Mammary epithelial cell (primary cell): ENCODE measurements at places on chromosomes 12 and 14. TPM values are rescaled to one million over a fixed set of nuclear protein-coding genes. Genes with fewer than 3 reads are reported as not detected.

Gene EML5
- total RNA-seq: 0.33 TPM

DNA sequence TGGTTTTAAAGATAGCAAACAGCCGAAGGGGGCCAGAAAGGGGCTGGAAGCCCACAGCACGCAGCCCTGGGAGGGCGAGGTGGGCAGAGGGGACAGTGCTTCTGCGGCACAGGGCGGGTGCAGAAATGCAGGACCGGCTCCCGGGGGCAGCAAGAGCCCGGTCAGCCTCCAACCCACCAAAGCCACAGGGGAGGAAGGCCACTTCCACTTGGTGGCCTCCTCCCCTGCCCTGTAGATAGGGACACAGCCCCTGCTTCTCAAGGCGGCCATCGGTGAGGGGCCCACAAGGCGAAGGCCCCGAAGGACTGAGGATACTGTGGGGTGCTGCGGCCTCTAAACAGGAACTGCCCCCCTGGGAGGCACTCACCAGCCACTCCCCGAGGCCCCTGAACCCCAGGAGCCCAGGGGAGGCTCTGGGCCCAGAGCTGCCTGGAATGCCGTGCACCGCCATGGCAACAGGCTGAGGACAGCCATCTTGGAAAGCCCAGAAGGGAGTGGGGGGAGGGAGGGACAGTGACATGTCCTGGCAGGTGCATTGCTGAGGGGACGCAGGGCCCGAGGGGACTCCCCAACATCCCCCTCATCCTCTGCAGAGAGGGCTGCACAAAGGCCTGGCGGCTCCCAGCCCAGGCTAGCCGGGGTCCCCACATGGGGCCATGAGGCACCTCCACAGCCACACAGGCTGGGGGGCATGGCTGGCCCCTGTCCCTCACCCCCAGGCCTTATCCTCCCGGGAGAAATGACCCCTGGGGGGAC is 114.7 kb downstream of the NCOR2 start:
- no peak for DNase-seq

Gene ADAMTS20
- total RNA-seq: not detected

DNA sequence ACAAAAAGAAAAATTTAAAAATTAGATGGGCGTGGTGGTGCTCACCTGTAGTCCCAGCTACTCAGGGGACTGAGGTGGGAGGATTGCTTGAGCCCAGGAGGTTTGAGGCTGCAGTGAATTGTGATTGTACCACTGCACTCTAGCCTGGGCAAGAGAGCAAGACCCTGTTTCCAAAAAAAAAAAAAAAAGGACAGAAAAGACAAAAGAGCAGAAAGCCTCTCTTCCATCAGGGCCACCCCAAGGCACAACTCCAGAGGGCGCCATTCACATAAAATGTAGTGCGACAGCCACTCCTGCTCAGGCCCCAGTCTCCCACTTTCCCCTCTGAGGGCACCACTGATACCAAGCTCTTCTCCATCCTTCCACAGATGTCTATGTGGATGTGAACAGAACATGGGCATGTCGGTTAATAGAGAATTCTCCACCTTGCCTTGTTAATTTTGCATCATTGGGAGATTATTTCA is 41.8 kb downstream of the DGLUCY start:
- DNase-seq: no peak

DNA sequence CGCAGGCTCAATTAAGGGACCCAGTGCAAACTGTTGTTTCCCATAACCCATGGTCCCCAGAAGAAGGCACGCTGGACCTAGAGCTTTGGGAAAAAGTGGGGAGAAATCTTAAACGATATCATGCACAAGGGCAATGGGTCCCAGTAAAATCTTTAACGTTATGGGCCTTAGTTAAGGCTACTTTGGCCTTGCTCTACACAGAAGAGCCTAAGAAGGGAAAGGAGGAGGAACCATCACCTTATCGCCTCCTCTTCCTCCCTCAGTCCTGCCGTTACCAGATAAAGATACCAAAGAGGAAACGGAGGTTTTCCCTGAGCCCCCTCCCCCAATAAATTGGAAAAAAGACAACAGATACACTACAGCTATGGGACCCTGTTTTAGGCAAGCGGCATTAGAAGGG is 116.9 kb downstream of the PPHLN1 start:
- DNase-seq: no peak

- DNase-seq: peak; percentile 12
Observed at GRCh38 chr14:75634848-75635247, 25.8 kb downstream of the ERG28 start.
